NT2/D1 (cell line): ENCODE measurements at places on chromosomes 4 and X.

DNA sequence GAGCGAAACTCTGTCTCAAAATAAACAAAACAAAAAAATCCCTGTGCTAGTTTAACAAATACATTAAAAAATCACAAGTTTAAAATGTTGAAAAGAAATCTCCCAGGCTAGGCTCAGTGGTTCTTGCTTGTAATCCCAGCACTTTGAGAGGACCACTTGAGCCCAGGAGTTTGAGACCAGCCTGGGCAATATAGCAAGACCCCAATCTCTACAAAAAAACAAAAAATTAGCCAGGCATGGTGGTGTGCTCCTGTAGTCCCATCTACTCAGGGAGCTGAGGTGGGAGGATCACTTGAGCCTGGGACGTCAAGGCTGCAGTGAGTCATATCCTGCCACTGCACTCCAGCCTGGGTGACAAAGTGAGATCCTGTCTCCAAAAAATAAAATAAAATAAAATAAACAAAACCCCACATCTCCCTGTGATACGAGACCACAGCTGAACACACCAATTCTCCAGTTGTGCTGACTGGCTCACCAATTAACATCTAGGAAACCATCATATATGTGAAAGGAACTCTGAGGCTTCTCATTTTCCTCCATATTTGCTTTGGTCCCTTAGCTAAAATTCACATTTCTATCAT is 7.3 kb downstream of the RPS4X start:
- no peak for DNase-seq

DNA sequence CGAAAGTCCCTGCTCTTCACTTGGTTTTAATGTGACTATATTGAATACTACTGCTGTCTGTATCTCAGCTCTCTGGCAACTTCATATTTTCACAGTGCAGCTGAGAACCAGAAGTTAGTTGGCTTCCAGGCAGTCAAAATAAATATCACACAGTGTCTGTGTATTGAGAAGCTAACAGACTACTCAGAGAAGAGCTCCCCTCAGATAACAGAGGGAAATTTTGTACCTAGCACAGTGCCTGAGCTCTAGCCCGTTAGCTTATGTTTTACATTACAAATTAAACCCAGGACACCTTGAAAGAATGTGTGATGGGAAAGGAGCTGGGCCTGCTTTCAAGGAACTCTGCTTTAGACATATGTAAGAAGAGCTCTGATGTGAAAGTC is 22.7 kb downstream of the JADE1 start:
- no peak for DNase-seq

GRCh38 chr4:100422894-100423293 is 94.9 kb downstream of the EMCN start:
- DNase-seq = no peak

DNA sequence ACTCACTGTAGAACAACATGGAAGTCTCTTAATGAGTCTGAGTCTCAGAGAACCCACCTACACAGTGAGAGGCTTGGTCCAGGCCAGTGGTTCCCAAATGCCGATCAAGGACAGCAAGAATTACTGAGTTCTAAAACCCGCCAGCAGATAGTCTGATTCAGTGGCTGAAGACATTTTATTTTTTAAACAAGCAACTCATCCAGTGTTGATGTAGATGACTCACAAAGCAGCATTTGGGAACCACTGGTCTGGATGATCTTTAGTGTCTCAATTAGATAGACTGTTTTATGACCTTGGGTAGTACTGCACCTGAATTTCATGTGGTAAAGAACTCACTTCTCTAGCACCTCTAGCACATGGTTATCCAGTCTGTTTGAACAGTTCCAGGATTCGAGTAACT is 193.6 kb downstream of the FBXW7 start:
- no peak for DNase-seq

DNA sequence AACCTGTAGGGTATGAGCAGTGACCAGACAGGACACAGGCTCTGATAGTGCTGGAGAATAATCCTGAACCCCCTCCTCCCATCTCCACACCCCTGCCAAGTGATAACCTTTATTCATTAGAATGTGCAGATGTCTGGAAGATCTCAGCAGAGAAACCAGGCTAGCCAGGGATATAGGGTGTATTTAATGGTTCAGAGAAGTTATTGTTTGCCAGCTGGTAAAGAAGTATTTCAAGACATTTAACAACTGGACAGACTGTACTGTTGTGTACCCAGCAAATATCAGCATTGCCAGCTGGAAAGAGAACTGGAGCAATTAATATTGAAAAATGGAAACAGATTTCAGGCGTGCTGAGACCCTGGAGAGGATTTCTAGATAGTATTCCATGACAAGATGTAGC is 94.5 kb downstream of the RASGEF1B start:
- no peak for DNase-seq

DNA sequence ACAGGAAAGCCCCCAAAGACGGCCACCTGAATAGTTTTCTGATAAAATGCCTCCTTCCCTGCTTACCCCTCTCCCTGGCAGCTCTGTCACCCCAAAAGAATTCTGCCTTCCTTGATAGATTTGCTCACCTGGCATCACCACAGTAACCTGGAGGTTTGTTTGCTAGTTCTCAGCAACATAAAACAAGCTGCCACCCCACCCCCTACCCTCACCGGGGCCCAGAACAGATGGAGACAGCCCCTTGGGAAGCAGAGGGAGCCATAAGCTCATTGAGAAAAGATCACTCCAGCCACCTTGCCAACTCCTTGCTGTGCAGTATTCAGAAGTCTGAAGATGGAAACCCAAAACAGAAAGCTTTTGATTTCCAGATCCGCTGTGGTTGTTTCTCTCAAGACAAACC is 108.6 kb downstream of the DHX15 start:
- no peak for DNase-seq
